ENCODE measurements at places on chromosomes 7 and 10.

DNA sequence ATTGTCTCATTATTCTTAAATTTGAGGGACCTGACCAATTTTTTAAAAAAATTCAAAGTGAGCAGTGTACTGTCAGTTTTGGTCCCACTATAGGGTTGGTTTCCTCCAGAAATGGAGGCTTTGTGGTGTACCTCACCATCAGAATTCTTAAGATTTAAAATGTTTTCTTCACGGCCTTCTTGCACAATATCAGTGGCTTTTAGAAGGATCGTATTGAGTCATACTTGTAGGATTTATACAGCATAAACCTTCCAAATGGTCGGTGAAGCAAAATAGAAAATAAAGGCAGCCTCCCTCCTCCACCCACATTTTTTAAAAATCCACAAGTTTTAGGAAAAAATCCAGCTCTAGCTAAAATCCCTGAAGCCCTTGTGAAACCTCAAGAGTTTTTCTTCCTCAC lies 126.4 kb downstream of the RNLS start:
- DNase-seq: no peak

GRCh38 chr7:99143521-99143852 lies 421 bp downstream of the SMURF1 start:
- DNase-seq: no peak

GRCh38 chr10:96289218-96289910 lies 14.9 kb upstream of the DNTT start:
- DNase-seq: no peak

GRCh38 chr7:110461621-110462020 lies 629.3 kb upstream of the LRRN3 start:
- no peak for DNase-seq

DNA sequence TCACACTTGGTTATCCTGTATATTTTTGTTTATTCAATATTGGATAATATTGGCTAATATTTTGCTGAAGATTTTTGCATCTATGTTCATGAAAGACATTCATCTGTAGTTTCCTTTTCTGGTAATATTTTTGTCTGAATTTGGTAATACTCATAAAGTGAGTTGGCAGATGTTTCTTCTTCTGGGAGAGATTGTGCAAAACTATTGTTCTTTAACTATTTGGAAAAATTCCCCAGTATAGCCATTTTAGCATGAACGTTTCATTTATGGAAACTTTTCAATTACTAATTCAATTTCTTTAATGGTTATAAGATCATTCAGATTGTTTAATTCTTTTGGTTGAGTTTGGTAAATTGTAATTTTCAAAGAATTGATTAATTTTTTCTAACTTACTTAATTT lies 560.8 kb upstream of the FZD8 start:
- DNase-seq: no peak

DNA sequence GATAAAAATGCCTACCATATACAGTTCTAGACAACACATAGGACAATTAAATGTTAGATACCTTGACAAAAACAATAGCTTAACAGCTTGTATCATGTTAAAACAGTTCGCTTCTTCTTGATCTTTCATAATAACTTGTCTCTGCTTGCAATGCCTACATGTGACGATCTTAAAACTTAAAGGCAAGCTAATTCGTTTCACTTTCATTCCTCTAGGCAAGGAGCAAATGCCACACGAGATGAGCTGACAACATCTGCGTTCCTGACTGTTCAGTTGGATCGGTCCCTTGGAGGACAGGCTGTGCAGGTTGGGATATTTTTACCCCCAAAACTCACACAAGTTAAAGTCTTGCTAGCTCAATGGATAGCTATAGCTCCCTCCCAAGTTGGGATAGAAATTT lies 51.6 kb upstream of the ARL4A start:
- DNase-seq: no peak

DNA sequence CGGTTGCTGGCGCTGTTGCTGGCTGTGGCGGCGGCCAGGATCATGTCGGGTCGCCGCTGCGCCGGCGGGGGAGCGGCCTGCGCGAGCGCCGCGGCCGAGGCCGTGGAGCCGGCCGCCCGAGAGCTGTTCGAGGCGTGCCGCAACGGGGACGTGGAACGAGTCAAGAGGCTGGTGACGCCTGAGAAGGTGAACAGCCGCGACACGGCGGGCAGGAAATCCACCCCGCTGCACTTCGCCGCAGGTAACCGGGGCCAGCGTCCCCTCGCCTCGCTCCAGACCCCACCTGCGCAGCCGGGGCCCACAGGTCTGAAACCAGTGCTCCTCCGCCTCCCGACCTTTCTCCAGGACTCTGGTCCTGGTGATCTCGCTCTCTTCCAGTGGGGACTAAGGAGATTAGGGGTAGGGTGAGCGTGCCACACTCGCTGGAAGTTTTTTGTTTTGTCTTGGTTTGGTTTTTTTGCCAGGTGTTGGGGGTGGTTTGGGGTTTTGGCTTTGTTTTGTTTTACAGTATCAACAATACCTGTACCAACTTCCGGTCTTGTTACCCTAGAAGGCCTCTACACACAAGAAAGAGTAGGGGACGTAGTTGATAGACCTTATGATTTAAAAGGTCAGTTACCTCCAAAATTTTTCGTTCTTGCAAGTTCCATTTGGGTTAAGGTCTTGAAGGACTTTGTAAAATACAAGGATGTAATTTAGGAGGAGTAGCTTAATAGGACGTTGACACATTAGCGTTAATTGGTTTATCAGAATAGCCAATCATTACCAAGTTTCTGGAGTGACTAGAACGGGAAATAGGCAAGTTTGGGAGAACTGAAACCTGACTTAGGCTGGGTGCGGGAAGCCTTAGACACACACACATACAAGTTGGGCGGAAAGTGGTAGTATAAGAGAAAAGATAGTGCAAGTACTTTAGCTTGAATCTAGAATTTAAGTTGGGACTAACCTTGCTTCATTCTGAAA lies 704 bp downstream of the TNKS2 start:
- peak; percentile 48 for DNase-seq

- DNase-seq: no peak
Observed at GRCh38 chr10:31952066-31952465, 23.4 kb upstream of the ARHGAP12 start.

DNA sequence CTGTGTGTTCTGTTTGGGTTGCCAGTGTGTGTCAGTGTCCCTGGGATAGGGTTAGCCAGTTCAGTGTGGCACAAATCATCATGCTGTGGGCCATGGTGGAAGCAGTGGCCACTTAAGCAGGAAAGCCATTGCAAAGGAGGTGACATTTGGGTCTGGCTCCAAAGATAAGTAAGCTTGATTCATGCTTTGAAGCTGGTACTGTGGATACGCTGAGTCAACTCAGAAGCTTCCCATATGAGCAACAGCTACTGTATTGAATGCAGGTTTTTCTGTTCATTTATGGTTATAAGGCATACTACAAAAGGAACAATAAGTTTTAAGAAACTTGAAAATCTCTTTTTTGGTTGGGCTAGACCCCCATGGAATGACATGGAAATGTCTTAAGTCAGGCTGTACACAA lies 143.1 kb downstream of the BMPER start:
- no peak for DNase-seq

DNA sequence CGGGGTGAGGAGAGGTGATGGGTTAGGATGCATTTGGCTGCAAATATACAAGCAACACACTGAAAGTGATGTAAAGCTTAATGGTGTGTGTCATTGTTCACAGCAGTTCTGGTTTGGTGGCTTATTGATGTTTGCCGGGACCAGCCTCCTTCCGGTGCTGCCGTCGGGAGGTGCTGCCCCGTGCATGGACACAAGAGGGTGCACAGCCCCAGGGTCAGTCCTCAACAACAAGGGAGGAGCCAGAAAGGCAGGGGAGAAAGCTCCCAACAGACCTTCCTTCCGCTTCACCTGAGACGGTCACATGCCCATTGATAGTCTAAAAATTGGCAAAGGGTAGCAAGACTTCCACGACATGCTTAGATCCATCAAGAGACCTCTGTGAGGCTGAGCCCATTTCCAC lies 9.5 kb downstream of the RNF32 start:
- no peak for DNase-seq

- DNase-seq: no peak
Observed at GRCh38 chr10:3270577-3271316, 98.2 kb upstream of the PITRM1 start.

DNA sequence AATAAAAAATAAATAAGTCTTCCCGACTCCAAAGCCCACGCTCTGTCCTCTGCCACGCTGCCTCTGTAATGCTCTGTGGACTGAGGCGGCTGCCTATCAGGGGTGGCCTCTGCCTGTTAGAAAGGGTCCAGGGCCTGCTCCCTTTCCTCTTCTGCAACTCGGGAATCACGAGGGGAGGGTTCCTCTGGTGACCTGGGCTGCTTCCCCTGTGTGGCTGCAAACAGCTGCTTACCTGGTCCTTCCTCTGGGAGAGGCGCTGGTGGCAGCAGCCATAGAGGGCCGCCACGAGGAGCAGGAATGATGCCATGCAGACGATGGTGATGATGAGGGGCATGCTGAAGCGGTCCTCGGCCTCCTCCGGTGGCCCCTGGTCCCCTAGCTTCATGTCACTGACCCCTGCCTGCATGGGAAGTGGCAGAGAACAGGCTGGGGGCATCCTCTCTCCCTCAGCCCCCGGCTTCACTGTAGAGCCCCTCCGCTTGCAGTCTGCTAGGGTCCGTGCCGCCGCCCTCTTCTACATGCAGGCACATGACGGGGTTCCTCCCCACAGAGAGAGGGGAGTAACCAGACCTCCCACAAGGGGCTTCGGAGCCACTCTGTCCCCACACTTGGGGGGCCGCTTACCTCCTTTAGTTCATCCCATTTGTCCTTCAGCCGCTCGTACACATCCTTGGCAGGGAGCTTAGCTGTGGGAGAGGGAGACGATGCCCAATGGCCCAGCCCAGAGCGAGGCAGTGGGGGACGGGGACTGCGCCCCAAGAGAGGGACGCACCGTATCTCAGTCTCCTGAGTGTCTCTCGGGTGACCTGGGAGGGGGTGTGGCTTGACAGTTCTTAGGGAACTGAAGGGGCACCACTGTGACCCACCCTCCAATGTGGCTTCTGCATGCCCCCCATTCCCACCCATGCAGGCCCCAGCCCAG lies 50.5 kb downstream of the PODXL start:
- no peak for DNase-seq

- no peak for DNase-seq
Observed at GRCh38 chr10:1548596-1548995, 188.7 kb downstream of the ADARB2 start.

DNA sequence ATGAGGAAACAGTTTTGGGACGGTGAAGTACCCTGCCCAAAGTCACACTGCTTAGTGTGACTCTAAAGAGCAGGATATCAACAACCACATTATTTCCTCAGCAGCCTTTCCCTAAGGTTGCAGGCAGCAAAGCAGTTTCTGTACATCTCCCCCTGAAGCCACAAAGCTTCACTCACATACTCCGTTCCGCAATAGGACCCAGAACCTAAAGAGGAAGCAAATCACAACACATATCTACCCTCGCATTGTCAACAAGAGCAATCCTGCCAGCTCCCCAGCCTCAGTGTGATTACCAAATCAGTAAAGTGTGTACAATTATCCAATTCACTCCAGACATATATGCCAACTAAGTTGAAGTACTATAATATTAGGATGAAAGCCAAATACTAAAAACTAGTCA lies 30.8 kb downstream of the VAX1 start:
- no peak for DNase-seq

DNA sequence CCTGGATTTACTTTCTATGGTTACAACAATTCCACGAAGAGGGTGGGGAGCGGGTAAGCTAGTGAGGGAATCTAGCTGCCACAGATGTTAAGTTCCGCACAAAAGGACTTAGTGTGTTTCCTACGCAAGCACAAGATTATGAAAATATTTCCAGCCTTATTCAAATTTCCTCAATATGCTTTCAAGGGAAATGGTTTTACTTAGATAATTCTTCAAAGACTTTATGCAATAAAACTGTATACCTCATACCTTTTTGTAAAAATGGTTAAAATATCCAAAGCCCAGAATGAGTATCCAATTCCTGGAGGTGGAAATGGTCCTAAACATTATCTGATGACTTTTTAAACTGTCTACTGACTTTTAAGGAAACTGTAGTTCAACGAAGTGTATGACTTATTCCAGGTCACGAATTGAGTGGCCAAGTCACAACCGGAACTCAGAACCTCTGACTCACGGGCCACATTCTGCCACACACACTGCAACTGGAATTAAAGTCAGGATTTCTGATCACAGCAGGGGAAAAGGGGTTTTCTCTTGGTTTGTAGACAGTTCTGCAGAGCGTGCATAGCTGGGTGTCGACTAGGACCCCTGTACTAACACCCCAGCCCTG lies 20.2 kb upstream of the INSIG1 start:
- DNase-seq: no peak

DNA sequence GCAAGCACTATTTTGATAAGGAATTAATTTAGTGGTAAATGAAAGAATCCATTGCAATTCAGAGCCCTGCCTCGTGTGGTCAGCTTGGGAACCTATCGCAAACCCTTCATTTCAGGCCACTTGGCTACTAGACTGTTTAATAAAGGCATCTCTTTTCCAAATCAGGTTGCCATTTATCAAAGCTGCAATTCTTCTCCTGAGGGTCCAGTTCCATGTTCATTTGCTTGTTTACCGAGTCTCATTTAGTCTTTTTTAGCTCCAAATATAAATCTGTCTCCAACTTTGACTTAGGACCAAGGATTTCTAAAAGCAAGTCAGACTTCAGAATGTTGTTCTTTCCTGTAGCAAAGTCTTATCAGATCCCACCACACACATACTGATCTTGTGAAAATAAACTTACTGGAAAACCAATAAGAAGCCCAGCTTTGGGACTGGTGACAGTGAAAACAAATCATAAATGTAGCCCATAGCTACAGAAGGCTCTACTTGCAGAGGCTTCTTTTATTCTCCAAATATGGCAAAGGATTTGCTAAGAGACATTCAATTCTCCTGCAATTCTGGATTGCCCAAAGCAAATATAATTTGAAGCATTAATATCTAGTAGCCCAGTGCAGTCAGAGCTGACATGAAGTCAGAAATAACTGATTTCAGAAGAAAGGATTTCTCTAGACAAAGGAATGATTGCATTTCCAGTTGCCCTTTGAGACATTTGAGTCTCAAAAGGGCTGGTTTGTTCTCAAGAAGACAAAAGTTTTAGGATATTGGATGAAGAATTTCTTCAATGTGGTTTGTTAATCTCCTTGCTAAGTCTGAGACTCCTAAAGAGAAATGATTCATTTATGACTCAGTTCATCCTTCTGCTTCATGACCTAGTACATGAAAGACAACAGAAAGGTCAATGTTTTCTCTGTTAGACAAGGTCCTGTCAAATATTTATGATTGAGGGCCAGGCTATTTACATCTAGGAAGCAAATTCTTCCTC lies 28.0 kb downstream of the PPP1R3C start:
- no peak for DNase-seq

DNA sequence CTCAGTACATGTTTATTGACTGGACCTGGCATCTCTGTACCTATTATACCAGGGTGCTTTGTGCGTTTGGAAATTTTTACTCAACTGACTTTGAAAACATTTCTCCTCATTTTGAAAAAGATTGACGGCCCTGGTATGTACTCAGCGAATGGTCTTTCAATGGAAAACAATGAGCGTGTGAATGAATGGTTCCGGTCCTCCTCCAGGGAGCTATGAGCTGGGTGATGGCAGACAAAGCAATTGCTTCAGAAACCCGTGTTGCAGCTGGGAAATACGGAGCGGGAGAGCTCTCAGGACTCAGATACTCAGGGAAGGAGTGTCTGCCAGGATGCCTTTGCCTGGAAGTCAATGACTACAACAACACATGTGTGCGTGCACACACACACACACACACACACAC lies 125.9 kb downstream of the PAXIP1 start:
- DNase-seq: no peak

Data from T-helper 22 cell (primary cell).